GF-D8 (cell line): ENCODE measurements at places on chromosomes 2 and 18.

- DNase-seq, result no peak
Measured at GRCh38 chr2:42854207-42854818, 61.9 kb upstream of the HAAO start.

- DNase-seq, result no peak
Measured at GRCh38 chr2:55949211-55949610, 25.6 kb upstream of the EFEMP1 start.

GRCh38 chr2:163157411-163157810 lies 318.8 kb upstream of the KCNH7 start:
- DNase-seq, result no peak

- DNase-seq, result no peak
Measured at GRCh38 chr2:175126661-175127060, 41.3 kb downstream of the ATF2 start.

GRCh38 chr2:121545913-121546312 lies 15.2 kb downstream of the RNU4ATAC start:
- DNase-seq, result no peak

GRCh38 chr2:240560084-240560479 lies at the start of gene DUSP28:
TSS of gene DUSP28 (plus strand) at chr2:240560357. CDS start at chr2:240560685, 328 bp downstream.
- DNase-seq, result peak; percentile 74

GRCh38 chr18:64993695-64994094 lies 757.1 kb upstream of the CDH7 start:
- no peak for DNase-seq

- no peak for DNase-seq
Measured at GRCh38 chr2:47907039-47907781, 912 bp upstream of the FBXO11 start.

DNA sequence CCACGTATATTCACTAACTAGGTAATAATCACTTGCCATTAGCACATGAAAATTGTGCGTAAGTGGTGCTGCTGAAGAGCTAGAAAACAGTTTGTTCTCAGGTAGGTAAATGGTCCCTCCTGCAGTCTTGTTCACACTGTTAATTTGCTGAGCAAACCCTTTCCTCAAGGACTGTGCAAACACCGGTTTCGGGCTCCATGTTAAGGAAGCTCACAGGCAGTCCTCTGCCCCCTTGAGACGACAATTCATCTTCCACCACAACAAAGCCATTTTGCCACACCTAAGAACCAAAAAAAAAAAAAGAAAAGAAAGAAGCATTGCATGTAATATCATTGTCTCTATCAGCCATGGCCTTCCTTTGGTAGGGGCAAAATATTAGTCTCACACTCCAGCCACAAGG lies 193.9 kb downstream of the BCL11A start:
- DNase-seq, result no peak

DNA sequence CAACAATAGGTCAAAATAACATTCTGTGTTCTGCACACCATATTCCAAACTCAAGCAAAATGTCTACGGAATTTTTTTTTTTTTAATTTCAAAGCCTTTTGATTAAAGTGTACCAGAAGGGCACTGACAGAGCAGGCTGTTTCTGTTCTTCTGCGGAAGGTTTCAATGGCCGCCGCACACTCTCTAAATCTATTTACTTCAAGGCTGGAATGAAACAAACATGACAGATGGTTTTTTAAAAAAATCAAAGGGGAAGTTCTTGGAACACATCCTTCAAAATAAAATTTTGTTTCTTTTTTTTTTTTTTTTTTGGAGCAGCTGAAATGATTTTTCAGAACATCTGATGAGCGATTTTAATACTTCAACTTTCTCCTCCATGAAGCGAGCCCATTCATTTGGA lies 259.1 kb downstream of the TXNL1 start:
- DNase-seq, result no peak

- no peak for DNase-seq
Measured at GRCh38 chr2:142582317-142582716, 295.1 kb upstream of the KYNU start.

- no peak for DNase-seq
Measured at GRCh38 chr2:29241955-29242565, 126.8 kb downstream of the CLIP4 start.

- DNase-seq, result no peak
Measured at GRCh38 chr2:134261398-134262131, 7.7 kb downstream of the MGAT5 start.

- DNase-seq, result no peak
Measured at GRCh38 chr18:42051411-42051810, 96.4 kb downstream of the PIK3C3 start.

DNA sequence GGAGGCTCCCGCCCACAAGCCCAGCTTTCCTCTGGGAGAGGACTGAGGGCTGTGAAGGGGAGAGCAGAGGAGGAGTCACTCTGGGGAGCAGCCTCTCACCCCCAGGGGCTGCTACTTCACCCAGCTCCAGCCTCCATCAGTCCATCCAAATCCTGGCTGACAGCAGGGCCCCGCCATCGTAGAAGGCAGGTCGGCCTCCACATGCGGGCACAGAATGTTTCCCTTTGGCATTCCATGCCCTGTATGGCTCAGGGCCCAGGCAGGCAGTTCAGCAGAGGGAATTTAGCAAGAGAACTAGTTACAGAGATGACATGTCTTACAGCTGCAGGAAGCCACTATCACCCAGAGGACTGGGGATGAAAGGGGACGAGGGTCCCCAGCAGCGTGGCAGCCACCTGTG lies 6.4 kb upstream of the ODC1 start:
- DNase-seq, result no peak

GRCh38 chr18:74499633-74500032 lies 3.5 kb downstream of the CNDP2 start:
- peak; percentile 70 for DNase-seq
